Fibroblast of skin of right quadriceps (primary cell): ENCODE measurements at places on chromosomes 11 and 22.

DNA sequence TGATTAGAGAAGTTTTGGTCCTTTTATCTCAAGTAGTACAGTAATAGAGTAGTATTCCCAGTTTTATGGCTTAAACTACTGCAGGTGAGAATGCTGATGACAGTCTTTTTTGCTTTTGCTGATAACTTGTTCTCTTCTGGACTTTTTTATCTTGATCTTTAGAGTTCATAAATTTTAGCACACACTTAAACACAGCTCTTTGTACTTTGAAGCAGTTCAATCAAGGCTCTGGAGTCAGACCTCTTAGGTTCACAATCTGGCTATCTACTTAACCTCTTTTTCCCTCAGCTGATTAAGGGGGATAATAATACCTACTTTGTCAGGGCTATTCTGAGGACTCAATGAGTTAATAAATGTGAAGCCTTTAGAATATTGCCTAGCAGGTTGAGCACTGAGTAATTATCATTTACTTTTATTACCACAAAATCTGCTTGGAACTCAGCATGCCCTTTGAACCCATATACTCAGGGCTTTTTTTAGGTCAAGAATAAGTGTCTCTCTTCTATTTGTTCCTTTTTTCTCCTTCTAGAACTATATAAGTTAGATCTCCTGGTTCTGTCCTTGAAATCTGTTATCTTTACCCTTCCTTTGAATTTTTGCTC lies 51.9 kb downstream of the CSTF3 start:
- no peak for DNase-seq

GRCh38 chr22:49075150-49075549 lies 752.5 kb downstream of the BRD1 start:
- no peak for DNase-seq

GRCh38 chr11:88597387-88597786 lies 259.9 kb upstream of the CTSC start:
- no peak for DNase-seq

DNA sequence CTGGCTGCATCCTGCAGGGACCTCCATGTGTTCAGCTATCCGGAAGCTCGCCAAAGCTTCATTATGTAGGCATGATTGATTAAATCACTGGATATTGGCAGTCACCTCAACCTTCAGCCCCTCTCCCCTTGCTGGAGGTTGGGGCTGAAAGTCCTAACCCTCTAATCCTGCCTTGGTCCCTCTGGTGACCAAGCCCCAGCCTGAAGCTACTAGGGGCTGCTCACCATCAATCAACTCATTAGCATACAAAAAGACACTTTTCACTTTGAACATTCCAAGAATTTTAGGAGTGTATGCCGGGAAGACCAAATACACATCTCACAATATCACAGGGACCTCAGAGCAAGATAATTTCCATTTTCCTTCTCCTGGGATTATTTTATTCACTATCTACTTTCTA lies 38.8 kb upstream of the TPBGL start:
- no peak for DNase-seq

GRCh38 chr11:69877235-69877634 lies 58.0 kb upstream of the FGF3 start:
- no peak for DNase-seq

GRCh38 chr22:25090225-25090890 lies 109.3 kb upstream of the CRYBB3 start:
- DNase-seq = no peak
